ENCODE measurements at places on chromosomes 1 and 21. TPM values are rescaled to one million over a fixed set of nuclear protein-coding genes. Genes with fewer than 3 reads are reported as not detected.

DNA sequence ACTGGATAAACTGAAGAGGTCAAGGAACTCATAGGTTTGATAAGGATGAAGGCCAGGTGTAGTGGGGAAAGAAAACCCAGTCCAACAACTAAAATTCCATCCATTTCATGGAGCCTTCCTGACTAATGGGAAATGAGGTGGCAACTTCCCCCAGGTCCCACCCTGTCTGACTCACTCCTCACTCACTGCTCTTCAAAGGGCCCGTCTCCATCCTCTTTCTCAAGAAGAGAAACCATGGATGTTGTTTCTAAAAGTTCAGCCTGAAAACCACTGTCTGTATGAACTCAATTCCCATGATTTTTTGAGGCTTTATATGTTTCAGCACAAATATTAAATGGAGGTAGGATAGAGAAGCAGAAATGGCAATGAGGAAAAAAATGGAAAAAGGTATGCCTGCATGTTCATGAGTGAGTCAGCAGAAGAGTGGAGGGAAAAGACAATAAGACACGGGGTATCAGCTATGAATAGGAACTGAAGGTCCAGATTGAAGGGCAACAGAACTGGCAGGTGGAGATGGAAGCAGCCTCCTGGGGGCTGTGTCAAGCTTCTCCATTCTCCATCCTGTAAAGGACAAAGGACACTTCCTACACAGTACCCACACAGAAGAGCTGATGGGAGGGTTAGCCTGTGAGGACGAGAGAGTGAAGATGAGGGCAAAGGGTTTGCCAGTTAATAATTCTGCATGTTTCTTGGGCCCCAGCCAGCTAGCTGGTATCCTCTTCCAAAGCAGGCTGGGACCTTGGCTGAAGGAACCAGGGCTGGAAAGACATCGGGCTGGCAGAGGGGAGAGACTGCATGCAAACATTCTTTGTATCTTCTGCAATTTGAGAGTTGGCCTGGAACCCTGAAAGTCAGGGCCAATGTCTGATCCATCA lies 5.5 kb upstream of the ELOVL1 start:
- DNase-seq = peak; percentile 51

NAXE gene
- polyA plus RNA-seq = 54.9 TPM

DNA sequence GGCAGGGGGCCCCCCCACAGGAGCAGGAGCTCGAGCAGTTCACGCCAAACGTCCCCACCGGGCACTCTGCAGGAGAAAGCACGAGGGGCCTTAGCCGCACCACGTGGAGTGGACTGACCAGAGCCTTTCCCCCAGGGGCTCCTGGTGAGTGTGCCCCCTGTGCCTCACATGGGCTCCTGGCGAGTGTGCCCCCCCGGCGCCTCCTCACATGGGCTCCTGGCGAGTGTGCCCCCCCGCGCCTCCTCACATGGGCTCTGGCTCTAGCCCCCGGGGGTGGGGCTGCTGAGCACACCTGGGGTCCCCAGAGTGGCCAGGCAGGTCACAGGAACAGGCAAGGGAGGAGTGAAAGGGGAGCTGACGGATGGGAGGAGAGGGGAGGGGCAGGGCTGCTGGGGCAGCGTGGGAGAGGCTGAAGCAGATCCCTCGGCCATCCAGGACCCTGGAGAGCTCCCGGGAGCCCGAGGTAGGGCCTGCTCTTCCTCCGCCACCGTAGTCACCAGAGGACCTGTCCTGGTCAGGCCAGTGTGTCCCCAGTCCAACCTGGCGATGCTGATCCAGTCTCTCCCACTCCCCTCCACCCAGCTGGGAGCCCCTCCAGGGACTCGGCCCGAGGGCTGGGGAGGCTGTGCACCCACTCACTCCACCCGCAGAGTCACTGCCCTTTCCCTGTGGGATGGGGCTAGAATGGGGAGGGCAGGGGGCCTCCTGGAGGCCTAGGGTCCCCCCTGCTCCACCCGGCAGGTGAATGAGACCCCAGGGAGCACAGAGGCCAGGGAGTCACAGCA lies 47.6 kb downstream of the ARHGEF16 start:
- DNase-seq = no peak

CHTOP gene
- polyA plus RNA-seq = 28.1 TPM

C1orf53 gene
- 1.7 TPM for polyA plus RNA-seq

DNA sequence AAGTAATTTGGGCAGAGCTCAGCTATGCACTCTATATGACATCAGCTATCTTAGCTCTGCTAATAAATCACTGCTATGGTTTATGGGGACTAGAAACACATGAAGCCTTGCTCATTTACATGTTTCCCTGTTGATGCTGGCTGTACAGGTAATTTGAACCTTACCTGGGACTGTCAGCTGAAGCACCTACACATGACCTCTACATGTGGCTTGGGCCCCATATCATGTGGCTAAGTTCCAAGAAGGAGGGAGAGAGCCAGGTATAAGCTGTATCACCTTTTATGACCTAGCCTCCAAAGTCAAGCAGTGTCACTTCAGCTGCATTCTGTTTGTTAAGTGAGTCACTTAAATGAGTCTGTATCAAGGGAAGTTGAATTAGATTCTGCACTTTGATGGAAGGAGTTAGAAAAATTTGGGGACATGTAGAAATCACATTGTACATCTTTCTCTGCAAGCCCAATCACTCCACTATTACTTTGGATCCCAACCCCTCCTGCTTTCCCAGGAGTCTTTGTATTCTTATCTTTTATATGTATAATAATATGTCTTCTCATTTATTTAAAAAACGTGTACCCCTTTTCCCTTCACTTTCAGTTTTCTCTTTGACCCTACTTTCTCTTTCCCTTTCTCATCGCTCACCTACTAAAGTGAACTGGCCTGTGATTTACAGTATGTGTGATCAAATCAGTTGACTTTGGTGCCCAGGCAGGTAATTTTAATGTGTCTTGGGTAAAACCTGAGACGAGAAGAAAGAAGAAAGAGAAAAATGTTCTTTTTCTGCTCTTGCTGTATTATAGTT lies 53.4 kb upstream of the PRKACB start:
- no peak for DNase-seq

DNA sequence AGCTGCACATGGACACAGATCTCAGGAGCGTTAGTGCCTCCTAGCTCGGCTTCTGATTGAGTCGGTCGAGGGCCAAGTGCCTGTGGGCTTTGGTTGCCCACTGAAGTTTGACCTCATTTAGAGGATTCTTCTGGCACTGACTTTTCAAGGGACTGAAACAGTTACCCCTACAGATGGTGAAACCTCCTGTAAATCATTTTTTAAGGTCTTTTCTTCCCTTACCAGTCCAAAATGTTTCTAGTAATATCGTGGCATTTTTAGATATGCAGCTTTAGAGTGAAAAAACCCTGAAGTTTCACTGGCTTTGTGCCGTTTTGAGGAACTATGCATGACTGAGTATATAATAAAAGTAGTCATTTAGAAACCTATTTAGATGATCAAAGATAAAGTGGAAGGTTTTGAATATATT lies 34.7 kb upstream of the L1TD1 start:
- DNase-seq = no peak

NDC1 gene
- polyA plus RNA-seq = 6.1 TPM

- no peak for DNase-seq
These were observed 42.7 kb downstream of the APP start for GRCh38 chr21:26127918-26128317.

DNA sequence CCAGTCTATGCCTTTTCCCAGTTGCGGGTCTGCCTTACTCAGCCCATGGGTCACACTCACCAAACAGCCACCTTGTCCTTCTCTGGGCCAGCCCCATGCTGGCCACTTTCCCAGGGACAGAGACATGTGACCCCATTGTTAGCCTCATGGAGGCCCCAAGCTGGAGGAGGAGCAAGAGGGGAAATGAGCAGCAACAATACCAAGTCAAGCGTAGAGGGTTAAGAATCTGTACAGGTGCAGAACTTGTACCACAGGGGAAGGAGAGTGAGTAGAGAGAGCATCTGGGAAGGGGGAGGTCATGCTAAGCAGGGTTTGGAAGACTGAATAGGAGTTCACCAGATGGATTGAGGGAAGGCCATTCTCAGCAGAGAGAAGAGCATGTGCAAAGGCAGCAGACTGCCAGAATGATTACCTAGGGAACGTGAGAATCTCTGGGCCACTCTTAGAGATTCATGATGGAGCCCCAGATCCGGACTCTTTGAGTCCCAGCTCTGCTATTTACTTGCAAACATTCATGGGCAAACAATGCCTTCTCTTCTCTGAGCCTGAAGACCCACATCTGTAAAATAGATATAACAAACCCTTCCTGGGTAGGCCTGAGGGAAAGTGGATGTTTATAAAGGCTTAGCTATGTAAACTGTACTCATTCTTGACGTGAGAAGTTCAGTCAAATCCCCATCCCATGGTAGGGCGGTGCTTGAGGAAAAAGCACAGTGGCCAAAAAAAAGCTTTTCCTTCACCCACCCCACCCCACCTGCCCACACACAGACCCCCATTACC lies 2.8 kb upstream of the SLC2A1 start:
- DNase-seq = no peak

GRCh38 chr1:149936992-149937705 lies 470 bp upstream of the MTMR11 start:
- no peak for DNase-seq

DNA sequence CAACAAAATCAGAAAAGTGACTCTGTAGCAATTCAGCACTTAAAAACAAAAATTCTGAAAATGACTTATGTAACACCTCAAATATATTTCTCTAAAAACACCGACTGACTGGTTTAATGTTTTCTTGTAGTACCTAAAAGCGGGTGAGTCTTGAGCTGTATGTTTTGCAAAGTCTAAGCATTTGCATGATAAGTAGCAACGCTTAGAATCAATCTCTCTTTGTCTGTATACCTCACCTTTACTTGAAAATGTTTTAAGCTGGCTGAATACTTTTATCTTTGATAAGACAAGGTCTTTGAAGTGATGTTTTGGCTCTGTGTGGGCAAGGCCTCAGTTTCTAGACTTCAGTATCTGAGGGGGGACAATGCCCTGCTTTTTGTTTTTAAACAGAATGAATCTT lies 8.2 kb downstream of the ITPKB start:
- DNase-seq = no peak

DNA sequence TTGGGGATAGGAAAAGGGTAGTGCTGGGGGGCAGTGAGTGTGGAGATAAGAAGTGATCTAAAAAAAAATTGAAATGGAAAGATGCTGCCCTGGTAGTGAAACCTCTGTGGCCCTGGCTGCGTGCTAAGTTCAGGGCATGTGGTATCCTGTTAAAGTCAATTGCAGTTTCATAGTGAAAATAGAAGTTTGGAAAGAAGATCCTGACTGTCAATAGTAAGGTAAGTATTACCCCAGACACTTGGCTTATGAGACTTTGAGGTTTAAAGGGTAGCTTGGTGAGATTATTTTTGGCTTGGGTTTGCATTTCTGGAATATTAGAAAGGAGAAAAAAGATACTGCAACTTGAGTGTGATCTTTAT lies 6.8 kb downstream of the ARID1A start:
- no peak for DNase-seq

- no peak for DNase-seq
These were observed 36.4 kb upstream of the PRELP start for GRCh38 chr1:203439131-203439730.

SELENOF gene
- polyA plus RNA-seq = 339 TPM

DNA sequence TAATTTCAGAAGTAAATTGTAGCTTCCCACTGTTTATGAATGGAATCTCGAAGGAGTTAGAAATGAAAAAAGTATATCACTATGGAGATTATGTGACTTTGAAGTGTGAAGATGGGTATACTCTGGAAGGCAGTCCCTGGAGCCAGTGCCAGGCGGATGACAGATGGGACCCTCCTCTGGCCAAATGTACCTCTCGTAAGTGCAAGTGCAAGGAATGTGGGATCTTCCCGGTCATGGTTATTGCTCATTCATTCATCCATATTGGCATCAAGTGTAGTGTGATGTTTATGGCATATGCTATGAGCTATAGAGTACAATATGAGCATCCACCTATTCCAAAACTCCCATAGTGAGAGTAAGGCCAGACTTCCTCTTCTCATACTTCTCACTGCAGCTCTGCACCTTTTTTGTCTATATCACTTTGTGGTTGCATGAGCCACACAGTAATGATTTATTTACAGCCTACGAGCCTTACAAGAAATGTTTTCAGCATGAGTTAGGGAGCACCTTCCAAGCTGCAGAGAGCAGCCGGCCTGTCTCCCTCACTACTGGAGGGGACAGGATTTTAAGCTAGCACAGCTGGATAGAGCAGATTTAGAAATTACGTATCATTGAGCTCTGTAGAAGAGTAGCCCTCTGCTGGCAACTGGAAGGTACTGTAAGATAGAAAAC lies 24.9 kb upstream of the CR1L start:
- DNase-seq = peak; percentile 30

TMEM269 gene
- polyA plus RNA-seq = not detected

PYGO2 gene
- 12.0 TPM for polyA plus RNA-seq

GRCh38 chr21:46393451-46393940 lies 65.2 kb upstream of the DIP2A start:
- DNase-seq = no peak

CADM3 gene
- not detected for polyA plus RNA-seq

ALX3 gene
- polyA plus RNA-seq = not detected

GRCh38 chr1:200176798-200177197 lies 149.3 kb downstream of the NR5A2 start:
- no peak for DNase-seq

DNA sequence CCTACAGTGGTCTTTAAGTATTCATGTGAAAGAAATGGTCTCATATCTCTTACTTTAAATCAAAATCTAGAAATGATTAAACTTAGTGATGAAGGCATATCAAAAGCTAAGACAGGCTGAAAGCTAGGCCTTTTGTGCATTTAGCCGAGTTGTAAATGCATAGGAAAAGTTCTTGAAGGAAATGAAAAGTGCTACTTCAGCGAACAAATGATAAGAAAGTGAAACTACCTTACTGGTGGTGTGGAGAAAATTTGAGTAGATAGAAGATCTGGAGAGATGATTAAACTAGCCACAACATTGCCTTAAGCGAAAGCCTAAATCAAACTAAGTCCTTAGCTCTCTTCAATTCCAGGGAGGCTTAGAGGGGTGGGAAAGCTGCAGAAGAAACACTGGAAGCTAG lies 147.6 kb downstream of the DSCAM start:
- no peak for DNase-seq

DNA sequence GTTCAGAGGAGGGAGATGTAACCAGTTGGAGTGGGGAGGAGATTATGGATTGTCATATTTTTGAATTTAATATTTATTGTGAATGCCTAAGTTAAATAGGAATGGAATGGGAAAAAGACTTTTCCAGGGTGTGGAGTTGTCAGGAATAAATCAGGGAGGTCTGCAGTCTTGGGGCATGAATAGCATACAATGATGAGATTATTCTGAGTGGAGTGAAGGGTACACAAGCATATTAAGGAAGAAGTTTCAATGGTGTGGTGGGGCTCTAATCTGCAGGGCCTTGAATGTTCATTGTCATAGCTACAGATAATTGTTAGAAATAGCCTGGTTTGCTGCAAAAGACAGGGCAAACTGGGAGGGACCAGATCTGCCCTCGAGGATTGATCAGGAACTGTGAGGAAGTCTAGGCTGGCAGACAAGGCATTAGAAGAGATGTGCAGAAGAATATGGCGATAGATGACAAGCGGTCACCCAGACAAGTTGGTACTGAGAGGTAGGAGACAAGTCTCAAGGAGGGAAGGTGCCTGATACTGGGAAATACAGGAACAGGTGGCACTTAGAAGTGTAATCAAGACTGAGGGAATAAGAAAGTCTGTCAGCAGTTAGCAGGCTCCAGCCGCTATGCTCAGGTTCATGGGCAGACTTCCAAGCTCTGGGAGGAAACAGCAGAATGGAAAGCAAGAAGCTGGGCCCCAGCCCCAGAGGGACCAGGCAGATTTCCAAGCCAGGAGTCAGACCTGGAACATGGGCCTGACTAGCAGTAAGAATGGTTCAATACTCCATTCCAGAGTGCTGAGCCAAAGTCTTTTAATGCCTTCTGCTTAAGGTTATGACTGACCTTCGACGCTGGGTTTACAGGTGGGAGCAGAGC lies 20.9 kb upstream of the RGL1 start:
- no peak for DNase-seq

SH2D1B gene
- polyA plus RNA-seq = 1.7 TPM

- DNase-seq = peak; percentile 32
These were observed 56.4 kb downstream of the HLCS start for GRCh38 chr21:36909901-36910561.

Data from CD14-positive monocyte (primary cell).